ENCODE measurements at places on chromosomes 2 and 18.
A peak's percentile ranks its signal among the peaks of the same experiment; 100 is the strongest.

GRCh38 chr2:17792515-17792914 is 23.7 kb upstream of the MSGN1 start:
- DNase-seq: no peak

DNA sequence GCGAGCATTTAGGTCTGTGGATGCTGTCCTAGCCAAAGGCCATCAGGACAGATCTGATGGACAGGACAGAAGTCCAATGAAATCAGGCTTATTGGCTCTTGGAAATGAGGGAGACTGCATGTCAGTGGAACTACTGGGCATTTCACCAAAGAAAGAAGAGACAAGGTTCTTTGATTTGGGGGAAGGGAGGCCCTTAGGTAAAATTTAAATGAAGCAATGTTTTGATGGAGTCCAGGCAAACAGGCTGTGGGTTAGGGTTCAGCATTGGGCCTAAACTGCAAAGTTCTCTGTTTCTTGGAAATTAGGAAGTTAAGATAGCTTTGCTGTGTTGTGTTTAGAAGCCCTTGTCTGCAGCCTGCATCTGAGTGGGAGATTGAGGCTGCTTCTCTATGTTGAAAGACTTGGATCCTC is 31.6 kb upstream of the RNF149 start:
- no peak for DNase-seq

GRCh38 chr2:168490946-168491605 is 35.0 kb downstream of the CERS6 start:
- no peak for DNase-seq

GRCh38 chr18:10057894-10058791 is 144.3 kb downstream of the VAPA start:
- peak; percentile 69 for DNase-seq

GRCh38 chr2:104658144-104658835 is 195.6 kb upstream of the POU3F3 start:
- DNase-seq: no peak

- no peak for DNase-seq
These were observed 13.4 kb upstream of the ACOXL start for GRCh38 chr2:110718990-110719389.

- DNase-seq: no peak
These were observed 65.2 kb downstream of the ZEB2 start for GRCh38 chr2:144454466-144455287.

DNA sequence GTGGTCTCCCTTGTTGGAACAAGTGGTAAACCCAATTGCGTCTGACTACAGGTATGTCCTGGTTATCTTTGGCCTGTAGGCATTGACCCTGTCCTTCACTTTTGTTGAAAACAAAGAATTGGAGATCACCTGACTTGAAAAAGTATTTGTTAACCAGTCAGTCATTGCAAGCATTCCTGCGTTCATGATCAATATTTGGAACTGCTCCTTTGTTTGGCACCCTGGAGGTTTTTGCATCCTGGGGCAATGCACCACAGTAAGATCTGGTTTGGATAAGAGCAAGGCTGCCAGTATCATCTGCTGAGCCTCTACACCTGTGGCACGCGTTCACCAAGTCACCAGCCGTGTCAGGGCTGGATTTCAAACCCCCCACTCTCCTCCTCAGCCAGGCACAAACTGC is 115.7 kb downstream of the DNAH6 start:
- no peak for DNase-seq

DNA sequence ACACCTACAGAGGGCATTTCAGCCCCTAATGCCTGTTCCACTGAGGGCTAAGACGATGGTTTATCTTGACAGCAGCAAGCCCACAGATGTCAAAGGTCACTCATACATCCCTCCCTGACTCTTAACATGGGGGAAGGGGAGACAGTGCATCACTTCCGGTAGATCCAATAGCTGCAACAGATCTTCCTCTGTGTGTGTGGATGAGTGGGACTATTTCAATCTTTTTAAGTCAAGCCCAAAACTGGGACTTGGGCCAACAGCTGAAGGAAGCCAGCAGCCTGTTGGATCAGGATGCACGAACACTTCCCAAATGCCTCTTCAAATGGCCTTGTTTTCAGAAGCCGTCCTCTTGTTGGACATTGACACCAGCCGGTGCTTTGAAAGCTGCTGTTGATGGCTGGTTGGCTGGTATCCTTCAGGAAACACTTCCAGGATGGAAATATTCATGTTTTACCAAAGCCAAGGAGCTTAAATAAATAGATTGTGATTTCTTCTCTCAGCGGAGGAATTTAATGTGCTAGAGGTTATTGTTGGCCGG is 59.2 kb downstream of the IL1R2 start:
- no peak for DNase-seq

DNA sequence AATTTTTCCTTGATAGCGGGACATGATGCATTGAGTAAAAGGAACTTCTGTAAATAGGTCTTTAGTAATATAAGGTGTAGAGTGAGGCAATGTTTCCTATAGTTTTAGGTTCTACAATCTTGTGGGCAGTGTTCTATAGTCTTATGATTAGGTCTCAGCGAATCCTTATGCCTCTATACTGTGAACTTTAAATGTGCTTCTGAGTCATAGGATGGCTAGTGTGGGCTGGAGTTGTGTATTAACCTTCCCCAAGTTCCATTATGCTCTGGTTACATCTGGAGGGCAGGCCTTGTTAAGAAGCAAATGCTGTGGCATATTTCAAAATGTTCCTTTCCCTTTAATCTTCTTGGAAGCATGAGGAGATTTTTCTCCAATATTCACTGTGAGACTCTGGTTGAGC is 73.5 kb downstream of the ROCK2 start:
- DNase-seq: no peak

DNA sequence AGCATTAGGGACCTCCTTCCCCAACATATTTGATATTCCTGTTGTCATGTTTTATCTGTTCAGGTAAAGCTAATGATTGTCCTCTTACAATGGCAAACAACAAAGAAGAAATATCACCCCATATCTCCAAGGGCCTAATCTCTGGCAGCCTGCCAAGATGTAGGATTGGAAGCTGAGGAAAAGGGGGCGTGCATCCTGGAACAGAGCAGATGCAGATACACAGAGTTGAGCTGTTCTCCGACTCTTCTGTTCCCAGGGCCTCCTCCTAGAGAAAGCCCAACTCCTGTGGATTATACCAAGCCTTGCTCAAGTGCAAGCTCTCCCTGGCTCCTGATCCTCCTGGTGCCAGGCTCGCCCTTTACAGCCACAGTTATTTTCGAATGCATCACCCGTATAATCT is 35.2 kb upstream of the CD207 start:
- no peak for DNase-seq

GRCh38 chr18:42413870-42414269 is 458.8 kb downstream of the PIK3C3 start:
- peak; percentile 31 for DNase-seq

DNA sequence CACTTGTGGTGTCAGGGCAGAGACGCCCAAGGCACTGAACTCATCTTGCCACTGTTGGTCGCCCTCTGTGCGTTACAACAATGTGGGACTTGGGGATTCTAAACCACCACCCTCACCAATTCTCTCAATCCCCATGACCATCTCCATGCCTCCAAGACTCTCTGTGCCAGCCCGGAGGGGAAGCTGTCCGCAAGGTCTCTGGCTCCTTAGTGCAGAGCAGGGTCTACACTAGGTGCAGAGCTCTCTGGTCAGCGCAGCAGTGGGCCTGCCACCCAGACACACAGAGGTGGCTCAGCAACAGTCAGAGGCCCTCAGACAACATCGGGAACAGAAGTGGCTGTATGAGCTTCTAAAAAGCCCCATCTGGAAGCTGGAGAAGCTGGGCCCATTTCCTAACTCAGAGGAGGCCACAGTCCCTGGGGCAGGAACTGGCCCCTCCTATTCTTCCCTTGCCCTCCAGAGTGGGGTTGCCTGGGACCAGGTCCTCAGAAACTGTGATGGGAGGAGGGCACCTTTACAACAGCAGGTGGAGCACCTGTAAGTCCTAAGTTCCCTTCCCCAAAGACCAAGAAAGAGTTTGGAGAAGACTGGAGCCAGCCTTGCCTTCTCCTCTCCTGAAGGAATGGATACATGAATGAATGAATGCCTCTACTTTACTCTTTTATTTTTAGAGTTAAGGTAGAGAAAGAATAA is 37.7 kb downstream of the SERTAD2 start:
- DNase-seq: no peak

DNA sequence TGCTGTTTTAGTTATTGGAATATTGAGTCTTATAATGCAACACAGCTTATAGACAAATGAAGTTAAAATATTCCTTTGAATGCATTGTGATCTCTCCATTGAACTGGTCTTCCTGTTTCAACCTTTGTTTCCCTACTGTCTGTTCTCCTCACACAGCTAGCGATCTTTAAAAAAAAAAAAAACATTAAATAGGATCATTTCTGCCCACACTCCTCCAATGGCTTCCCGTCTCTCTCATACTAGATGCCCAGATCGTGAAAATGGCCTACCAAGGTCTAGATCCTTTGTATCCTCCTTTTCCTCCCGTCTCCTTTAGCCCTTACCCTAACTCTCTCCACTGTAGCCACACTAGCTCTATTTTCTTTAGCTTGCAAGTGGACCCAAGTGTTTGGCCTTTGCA is 2.4 kb downstream of the FAM171B start:
- no peak for DNase-seq

GRCh38 chr2:162317861-162318327 is 590 bp downstream of the IFIH1 start:
- no peak for DNase-seq
